Urinary bladder (tissue), 4 donors: ENCODE measurements at places on chromosomes 13 and 19. TPM values are rescaled to one million over a fixed set of nuclear protein-coding genes. Genes with fewer than 3 reads are reported as not detected.
A peak's percentile ranks its signal among the peaks of the same experiment; 100 is the strongest.

- peak; percentile 86 for DNase-seq
These were observed 573 bp downstream of the KATNAL1 start for GRCh38 chr13:30306762-30307193.

DNA sequence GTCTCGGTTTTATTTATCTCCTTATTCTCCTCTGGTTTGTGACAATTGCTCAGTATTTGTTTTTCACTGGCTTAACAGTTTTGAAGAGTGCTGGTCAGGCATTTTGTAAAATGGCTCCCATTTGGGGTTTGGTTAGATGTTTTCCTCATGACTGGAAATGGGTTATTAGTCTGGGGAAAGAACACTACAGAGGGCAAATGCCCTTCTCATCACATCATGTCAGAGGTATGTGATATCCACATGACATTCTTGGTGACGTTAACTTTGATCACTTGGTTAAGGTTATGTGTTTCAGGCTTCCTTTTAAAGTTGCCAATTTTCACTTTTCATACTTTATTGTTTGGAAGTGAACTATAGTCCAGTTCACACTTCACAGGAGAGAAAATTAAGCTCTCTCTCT lies 74.8 kb upstream of the KLHL1 start:
- no peak for DNase-seq

DNA sequence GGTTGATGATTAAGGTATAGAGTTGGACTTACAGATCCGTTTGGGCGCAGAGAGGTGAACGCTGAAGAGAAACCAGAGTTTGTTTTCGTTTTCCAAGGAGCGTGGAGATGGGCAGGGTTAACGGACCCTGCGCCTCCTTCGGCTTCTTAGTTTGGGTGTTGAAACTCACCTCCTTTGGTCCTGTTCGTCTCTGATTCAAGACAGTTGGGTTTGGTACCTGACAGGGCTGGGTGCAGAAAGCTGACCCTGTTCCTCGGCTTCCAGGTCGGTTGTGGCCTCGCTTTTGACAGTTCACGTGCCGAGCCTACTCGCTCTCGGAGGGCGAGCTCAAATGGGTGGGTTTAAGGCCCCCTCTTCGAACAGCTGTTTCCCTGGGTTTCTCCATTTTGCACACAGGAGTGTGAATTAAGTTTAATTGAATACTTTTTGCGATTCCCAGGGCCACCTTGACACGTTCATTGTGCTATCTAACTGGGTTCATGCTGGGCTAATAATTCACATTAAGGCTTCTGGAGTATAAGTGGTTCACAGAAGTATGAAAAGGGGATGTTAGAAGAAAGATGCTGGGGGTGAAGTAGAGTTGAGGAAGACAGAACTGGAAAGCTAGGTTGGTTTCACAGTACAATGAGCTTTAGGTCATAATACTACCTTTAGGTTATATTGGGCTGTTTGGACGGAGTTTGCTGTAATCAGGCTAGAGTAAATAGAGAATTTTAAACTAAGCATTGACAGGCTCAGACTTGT lies 638 bp downstream of the USPL1 start:
- DNase-seq: no peak

DNA sequence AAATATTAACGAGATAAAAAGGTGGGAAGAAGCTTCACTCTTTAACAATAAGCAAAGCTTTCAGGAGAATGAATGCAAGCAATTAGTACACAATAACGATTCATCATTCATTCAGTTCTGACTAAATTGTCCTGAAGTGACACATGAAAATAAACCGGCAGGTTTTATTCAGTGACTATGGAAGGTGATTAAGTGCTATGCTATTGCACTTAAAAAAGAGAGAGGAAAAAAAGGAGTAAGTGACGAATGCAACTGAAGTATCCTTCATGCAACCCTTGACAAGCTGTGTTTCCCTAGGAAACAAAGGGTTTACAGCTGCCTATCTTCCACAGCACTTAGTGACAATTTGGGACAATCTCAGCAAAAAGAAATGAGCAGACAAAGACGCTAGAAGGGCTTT lies 1.4 kb downstream of the LIG4 start:
- DNase-seq: no peak

DNA sequence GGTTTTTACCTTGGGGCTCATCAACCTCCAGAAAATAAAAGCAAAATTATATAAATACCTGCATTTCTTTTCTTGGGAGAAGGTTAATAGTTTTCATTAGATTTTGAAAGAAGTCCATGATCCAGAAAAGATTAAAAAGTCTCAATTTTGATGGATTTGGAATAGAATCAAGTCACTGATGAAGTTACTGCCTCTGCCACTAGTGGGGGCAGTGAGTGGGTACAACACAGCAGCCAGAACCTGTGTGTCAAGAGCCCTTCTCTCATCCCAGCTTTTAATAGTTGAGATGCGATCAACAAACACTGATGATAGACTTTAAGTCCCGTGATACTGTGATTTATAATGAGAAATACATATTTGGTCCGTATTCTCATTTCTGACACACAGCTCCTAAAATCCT lies 686.7 kb downstream of the DIAPH3 start:
- no peak for DNase-seq

GRCh38 chr13:36680913-36681312 lies 7.1 kb downstream of the SERTM1 start:
- no peak for DNase-seq

GRCh38 chr13:75889427-75889826 lies 253.3 kb downstream of the LMO7 start:
- DNase-seq: no peak

DNA sequence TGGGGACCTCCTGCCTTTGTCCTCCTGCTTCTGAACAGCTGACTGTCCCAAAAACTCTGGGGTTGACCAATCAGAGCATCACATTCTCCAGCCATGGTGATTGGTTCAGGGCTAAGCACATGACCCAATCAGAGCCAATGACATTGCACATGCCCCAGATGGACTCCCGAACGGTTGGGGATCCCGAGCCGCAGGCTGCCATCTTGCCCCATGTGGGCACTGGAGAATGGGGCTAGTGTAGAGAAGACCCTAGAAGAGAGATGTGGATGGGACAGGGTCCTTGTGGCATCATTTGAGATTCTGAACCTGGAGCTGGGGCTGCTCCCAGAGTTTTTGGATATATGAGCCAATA lies 31.3 kb upstream of the PEPD start:
- no peak for DNase-seq

DNA sequence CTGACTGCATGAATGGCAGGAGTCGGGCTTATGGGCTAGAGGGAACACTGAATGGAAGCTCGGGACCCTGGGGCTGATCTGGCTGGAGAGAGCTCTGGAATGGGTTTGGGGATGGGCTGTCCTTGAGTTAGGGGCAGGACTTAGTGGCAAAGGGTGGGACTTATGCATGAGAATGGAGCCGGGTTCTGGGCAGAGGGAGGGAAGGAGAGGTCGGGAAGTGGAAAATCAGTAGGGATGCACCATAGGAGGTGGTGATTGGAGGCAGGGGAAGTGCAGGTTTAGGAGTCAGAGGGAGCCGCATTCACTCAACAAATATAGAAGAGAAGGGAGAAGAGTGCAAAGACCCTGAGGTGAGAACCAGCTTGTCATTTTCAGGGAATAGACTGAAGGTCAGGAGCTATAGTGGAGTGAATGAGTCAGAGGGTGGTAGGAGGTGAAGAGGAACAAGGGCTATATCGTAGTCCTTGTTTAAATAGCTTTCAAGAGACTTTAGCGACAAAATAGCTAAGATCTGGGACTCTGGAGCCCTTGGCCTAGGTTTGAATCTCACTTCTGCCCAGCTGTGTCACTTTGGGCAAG lies 748 bp downstream of the RAB4B start:
- no peak for DNase-seq

DNA sequence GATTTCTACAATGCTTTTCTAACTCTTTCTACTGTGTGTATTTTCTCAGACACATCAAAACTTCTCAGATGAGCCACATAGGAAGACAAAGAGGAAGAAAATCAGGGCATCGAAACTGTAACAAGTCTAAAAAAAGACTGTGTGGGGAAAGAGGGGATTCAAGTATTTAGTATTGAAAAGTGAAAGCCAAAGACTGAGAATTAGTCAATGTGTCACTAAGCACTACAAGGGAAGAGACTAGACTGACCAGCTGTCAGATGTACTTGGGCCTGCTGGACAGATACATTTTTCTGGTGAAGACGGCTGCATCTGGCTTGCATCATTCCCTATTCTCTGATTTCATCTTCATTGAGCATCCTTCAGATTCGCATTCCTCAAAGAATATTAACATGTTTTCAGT lies 25.4 kb downstream of the COMMD6 start:
- DNase-seq: no peak

- no peak for DNase-seq
These were observed 50.0 kb downstream of the STARD13 start for GRCh38 chr13:33235564-33235963.

GRCh38 chr19:49786376-49786820 lies 19.6 kb downstream of the AP2A1 start:
- no peak for DNase-seq

GRCh38 chr19:44894052-44894400 lies 3.0 kb downstream of the TOMM40 start:
- no peak for DNase-seq

DNA sequence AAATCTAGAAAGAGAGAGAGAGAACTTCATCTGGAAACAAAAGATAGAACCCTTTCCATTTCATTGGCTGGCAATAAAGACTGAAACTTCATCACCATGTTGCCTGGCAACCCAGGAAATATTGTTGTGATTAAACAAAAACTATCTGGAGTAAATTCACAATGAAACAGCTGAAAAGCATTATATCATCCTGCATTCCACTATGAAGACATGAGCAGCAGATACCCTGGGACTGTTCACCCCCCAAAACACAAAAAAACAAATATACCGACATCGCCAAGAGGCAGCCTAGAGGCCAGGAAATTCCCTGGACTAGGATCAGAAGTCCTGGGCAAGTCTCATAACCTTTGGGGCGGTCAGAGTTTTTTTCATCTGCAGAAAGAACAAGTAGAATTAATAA lies 158.3 kb downstream of the FOXO1 start:
- no peak for DNase-seq

DNA sequence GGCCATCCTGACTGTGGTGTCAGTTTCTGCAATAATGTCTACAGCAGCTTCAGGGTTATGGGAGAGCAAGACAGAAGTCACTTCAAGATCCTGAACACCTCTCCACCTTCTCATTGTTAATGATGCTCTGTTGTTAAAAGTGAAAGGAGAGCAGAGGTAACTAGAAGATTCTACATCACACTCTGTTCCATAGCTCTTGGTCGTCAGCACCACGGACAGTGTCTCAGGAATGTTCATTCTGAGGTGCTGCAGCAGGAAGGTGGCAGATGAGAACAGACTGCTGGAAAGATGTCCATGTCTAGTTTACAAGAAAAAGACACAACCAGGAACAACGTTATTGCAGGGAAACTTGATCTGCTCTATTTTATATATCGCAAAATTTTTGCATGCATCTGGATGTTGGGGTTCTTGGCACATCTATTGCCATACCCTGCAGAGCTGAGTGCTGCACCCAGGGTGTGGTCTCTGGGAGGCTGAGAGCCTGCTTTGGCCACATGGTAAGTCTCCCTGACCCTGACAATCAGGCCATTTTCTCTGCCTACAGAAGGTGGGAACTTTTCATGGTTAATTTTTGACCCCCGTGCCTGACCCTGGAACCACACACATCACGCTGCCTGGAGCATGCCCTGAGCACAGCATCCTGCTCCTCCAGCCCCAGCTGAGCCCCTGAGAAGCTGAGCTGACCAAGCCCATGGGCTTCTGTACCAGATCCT lies 12.7 kb downstream of the CEACAM21 start:
- no peak for DNase-seq

- no peak for DNase-seq
These were observed 4.4 kb downstream of the ZSWIM4 start for GRCh38 chr19:13799669-13800068.

DNA sequence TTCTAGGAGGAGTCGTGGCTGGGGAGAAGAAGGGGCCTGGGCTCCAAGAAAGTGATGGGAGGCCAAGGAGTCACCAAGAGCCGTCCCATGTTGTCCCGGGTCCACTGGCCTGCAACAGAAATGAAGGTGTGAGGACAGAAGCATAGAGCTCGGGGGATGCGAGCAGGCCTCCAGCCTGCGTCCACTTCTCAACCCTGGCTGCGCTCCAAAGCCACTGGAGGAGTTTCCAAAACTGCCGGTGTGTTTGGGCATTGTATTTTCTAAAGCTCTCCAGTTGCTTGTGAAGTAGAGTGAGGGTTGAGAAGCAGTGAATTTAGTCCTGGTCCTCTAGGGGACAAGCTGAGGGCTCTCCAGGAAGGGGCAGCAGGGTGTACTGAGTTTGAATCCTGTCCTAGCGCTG lies 13.0 kb downstream of the FFAR2 start:
- no peak for DNase-seq

- no peak for DNase-seq
These were observed 82.7 kb downstream of the ATP11A start for GRCh38 chr13:112772539-112772909.

DNA sequence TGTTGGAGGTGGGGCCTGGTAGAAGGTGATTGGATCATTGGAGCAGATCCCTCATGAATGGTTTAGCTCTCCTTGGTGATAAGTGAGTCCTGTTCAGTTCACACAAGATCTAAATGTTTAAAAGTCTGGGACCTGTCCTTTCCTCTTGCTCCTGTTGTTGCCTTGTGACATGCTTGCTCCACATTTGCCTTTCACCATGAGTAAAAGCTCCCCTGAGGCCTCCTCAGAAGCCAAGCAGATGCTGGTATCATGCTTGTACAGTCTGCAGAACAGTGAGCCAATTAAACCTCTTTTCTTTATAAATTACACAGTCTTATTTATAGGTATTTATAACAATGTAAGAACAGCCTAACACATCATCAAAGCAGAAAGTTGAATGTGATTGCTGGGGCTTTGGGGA lies 24.2 kb upstream of the RFC3 start:
- no peak for DNase-seq

DNA sequence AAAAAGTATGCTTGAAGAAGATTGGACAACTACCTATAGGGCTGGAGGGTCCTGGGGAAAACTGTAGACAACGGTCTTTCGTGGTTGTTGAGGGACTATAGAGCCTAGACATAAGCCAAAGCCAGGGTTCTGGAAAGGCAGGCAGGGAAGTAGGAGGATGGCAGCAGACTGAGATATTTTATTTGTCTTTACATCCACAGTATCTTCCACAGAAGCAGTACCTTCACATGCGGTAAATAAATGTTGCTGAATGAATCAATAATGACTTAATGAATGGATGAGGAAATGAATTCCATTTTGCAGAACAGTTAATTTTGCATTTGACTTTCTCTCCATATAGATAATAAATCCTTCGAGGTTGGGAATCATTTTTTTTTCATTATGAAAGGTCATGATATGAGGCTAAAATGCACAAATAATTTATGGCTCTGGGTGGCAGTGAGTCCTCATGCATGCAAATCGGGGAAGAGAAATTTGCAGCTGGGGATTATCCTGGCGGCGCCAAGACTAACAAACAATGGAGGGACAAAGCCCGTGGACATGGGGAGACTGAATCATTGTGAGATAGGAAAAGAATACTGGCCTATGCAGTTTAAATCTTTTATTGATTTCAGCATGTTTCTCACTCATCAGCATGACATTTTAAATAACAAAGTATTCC lies 102.0 kb downstream of the ERCC5 start:
- DNase-seq: no peak

PLIN5 gene
- total RNA-seq: 1.4 TPM

HSD17B14 gene
- total RNA-seq: 3.4 TPM

MAMSTR gene
- total RNA-seq: 2.5 TPM

SLC25A41 gene
- not detected for total RNA-seq

OR1I1 gene
- not detected for total RNA-seq

TMEM38A gene
- total RNA-seq: 8.0 TPM
